Cardiac muscle cell (in vitro differentiated cells and primary cell): ENCODE measurements at places on chromosomes 7 and 10.

DNA sequence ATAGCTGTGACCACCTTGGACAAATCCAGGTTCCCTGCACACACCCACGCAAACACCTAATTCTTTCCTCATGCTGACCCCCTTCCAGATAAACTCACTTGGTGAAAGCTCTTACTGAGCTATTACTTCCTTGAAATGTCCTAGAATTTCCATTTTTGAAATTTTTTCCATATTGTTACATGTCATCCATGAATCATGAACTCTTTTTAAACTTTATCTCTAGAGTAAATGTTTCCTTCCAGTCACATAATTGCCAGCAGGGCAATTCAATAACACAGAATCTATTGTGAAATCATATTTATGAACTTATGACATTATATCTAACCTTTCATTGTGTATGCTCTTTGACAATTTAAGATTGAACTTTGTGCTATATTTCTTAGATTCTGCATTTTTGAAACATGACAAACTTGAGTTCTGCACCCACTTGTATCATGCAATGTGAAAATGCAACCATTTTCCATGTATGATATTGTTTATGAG is 26.8 kb upstream of the FGL2 start:
- peak; percentile 42 for DNase-seq

- DNase-seq = no peak
These were observed 108.9 kb downstream of the UNCX start for GRCh38 chr7:1341361-1342089.

GRCh38 chr7:10588084-10588483 is 385.6 kb upstream of the PHF14 start:
- no peak for DNase-seq

- DNase-seq = no peak
These were observed 61.3 kb downstream of the AFAP1L2 start for GRCh38 chr10:114342976-114343375.

GRCh38 chr10:78181381-78182055 is 147.9 kb downstream of the RPS24 start:
- DNase-seq = no peak
